A549 (cell line): ENCODE measurements at places on chromosomes 3 and 15. TPM values are rescaled to one million over a fixed set of nuclear protein-coding genes. Genes with fewer than 3 reads are reported as not detected.

DNA sequence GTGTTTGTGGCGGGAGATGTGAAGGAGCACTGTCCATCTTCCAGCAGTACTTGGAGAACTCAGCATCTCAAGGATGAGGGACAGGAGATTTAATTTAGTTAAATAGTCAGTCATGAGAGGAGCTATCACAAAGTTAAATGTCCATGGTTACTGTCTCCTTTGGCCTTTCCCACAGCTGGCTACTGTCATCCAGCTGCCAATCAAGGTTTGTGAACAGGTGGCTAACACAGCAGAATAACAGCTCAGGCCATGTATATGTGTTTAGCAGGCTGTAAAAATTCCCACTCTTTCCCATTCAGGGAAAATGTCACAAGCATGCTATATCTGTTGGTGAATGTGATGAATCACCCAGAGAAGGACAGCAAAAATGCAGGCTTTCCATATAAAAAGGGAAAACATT, 120.5 kb downstream of the TMEM108 start:
- DNase-seq, result no peak

MYZAP gene
- polyA plus RNA-seq, result 1.8 to 2.6 TPM (median 2.4 TPM) in 3 replicates

KCNMB3 gene
- 1.3 to 1.7 TPM (median 1.4 TPM) in 3 replicates for polyA plus RNA-seq

KNG1 gene
- polyA plus RNA-seq, result 0.04 TPM in 1 of 3 replicates, not detected in the others
